ENCODE measurements at places on chromosomes 12 and 14.

DNA sequence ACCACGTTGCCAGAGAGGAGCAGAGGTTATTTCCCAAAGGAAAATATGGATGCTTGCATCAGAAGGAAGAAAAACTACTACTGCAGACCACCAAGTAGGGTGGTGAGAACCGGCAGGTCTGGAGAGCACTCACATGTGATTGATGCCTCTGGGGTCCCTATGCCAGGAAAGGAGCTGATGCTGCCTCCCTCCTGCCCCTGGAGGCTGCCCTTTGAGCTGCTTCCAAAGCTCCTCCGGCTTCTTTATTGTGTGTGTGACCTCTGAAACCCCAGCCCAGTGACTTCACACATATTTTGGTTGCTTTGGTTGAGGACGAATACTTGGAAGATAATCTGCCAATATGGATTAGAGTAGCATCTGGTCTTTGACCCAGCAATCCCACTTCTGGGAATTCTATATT lies 133.4 kb downstream of the AACS start:
- DNase-seq, result no peak

DNA sequence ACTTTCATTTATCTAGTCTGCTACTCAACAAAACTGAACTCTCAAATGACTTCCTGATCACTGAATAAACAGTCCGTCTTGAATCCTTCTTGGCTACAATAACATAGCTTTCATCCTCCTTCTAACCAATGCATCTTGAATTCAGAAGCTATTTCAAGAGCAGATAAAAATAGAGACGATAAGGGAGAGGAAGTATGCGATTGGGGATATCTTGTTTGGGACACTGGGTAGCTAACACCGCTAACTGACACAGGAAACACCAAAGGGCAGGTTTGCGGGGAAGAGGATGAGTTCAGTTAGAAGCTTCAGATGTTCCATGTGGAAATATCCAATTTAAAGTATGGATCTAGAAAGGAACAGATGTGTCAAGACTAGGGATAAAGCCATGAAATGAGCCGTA lies 102.5 kb downstream of the SLC41A2 start:
- DNase-seq, result no peak

GRCh38 chr14:21071225-21072030 lies 1.3 kb downstream of the ARHGEF40 start:
- DNase-seq, result peak; percentile 30

GRCh38 chr12:52233462-52234207 lies 592 bp downstream of the KRT7 start:
- DNase-seq, result no peak

DNA sequence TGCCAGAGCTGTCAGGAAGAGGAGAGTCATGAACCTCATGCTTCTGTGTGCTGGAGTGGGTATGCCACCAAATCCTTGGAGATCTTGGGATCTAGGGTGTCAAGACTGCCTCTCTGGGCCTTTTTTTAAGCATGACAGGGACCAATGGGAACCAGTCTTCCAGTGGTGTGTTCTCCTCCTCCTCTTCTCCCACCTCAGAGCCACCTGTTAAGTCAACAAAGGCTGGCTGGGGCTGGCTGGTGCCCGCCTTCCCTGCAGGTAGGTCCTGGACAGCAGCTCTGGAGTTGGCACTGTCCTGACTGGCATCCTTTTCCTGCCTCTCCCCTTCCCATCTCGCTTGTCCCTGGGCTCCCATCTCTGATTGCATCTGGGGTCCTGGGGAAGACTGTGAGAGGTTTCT lies at the start of gene DCD:
DCD (minus strand) TSS at position 101 of the 400 bp plus-strand sequence; CDS start at position 39, 62 bp downstream.
- DNase-seq, result no peak

Data from CD4-positive, alpha-beta memory T cell (primary cell).